ENCODE measurements at places on chromosomes 1 and 21.
A peak's percentile ranks its signal among the peaks of the same experiment; 100 is the strongest.

DNA sequence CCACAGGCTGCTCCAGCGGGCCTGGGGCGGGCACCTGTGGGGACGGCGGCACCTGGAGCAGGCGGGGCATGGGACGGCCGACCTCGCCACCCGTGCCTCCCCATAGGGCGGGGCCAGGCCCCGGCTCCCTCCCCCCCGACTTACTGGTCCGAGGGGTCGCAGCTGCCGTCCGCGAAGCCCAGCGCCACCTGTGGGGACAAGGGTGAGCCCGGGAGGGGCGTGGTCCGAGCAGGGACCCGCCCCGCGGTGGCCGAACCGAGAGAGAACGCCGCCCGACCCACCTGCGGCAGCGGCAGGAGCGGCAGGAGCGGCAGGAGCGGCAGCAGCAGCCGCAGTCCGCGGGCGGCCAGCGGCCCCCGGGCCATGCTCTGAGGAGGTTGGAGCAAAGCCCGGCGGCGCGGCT, at the start of gene TMEM52:
Gene TMEM52, minus strand, starts transcription at position 379 of the 403 bp plus-strand sequence. Its CDS starts 14 bp downstream, at position 365.
- no peak for DNase-seq

GRCh38 chr1:3453203-3453761, 1.2 kb upstream of the ARHGEF16 start:
- peak; percentile 73 for DNase-seq

GRCh38 chr1:116817582-116818064, 63.4 kb downstream of the CD2 start:
- DNase-seq, result peak; percentile 45

DNA sequence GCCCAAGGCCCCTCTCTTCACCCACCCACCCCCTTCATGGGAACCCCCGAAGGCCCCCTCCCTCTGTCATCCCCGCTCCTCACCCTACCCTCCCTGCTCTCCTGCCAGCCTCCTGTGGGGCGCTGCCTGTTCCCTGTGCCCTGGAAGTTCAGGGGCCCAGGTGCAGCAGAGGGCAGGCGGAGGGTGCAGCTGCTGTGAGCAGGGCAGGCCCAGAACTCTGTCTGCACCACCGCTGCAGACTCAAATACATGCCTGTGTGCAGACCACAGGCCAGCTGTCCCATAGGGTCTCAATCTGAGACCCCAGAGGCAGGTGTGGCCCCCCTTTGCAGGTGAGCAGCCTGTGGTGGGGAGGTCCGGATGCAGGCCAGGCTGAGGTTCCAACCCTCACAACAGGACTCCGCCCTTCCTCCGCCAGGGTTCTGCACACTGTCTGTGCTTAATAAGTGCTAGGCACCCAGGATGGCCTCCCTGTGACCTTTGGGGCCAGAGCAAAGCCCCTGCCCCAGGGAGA, 62.5 kb downstream of the WNT9A start:
- DNase-seq, result no peak

- no peak for DNase-seq
These were observed 564.4 kb downstream of the MATN1 start for GRCh38 chr1:30159015-30159414.

DNA sequence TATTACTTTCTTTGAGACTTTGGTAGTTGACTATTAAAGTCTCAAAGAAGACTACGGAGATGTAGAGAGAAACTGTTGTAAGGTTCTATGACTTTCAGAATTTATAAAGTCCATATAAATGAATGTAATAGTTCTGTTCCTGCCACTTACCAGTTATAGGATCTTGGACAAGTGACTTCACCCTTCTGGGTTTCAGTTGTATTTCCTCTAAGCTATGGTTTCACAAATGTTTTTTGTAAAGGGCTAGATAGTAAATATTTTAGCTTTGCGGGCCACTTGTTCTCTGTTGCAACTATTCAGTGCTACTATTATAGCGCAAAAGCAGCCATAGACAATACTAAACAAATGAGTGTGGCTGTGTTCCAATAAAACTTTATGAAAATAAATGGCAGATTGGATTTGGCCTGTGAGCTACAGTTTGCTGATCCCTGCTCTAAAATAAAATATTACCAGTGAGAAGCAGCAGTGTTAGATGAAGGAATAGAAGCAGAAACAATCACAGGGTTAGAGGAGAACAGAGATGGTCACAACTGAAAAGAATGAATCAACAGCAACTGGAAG, 14.7 kb downstream of the ZMPSTE24 start:
- DNase-seq, result no peak

DNA sequence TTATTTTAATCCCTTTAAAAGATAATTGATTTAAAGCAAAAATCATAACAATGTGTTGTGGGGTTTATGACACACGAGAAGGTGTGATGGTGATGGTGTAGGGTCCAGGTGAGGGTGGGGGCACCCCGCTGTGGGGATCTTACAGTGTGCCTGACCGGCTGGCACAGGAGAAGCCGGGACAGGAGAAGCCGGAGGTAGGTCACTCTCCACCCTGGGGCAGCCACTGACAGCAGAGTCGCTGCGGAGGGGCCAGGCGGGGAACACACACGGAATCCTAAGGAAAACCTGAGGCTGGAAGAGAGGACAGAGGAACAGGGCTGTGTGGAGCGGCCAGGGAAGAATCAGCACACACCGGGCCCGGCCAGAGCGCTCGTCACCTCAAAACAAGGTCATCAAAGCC, 4.3 kb upstream of the LRRC3 start:
- DNase-seq, result no peak

DNA sequence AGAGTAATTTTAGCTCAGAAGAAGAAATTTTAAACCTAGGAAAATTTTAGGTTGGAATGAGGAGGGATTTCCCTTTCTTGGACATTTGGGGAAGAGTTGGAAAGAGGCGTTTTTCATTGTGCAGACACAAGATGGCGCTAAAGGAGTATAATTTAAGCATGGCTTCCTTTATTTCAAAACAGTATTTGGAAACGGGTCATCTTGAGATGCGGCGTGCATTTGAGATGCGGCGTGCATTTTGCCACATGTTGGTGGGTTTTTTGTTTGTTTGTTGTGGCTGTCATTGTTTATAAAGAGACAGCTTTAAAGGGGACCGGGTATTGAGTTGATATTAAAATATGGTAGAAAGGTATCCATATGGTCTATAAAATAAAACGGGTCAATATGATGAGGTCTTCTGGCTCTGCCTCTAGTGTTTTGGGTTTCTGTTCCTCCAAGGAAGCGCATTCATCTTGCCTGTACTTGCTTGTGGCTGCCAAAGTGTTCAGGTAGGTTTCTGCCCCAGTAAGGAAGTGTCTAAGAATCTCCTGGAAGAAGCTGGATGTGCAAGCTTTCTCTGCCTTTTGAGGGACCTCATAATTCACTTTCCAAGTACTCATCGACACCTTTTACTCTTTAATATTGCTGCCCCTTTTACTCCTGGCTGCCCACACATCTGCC, 210.3 kb downstream of the SLC35F3 start:
- peak; percentile 78 for DNase-seq

DNA sequence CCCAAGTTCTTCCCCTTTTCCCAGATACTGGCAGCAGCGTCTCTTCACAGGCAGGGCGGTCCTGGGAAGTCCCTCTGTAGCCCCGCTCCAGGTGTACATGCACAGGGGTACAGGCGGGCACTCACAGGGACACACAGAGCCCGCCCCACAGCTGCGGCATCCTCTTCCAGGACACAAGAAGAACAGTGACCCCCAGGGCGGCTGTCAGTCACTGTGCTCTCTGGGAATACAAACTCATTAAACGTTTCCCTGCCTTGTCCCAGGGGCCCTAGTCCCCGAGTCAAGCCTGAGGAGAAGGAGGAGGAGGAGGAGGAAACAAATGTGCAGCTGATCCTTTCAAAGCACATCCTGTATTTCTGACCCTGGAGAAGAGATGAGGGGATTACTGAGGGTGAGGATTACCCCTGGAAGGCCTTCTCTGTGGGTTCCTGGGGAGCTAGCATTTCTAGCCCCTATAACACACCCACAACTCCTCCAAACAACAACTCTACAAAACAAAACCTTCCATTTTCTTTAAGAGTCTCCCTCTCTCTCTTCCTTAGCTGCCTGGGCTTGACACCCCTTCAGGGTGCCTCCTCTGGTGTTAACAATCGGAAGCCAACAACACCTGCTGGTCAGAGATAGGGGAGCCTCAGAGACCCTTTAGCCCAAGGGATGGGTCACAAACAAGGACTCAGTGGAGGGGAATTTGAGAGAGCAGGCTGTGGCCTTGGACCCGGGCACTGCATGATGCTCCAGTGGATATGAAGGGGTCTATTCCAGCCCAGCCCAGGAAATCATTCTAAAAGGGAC, 28.4 kb upstream of the DMBX1 start:
- no peak for DNase-seq

DNA sequence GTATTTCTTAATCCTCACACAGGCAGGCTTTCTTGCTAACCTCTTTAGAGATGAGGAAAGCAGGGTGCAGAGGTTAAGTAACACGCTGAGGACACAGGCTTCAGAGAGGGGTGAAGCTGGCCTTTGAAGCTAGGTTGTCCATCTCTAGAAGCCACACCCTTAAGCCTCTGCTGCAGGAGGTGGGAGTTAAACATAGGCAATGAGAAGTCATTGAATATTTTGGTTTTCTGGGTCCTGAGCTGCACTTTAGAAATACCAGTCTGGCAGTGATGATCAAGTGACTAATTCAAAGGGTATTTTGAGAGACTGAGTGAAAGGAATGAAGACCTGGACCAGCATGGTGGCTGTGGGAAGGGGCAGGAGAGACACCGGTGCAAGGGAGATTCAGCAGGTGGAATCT, 9.9 kb downstream of the KCNJ15 start:
- peak; percentile 80 for DNase-seq

DNA sequence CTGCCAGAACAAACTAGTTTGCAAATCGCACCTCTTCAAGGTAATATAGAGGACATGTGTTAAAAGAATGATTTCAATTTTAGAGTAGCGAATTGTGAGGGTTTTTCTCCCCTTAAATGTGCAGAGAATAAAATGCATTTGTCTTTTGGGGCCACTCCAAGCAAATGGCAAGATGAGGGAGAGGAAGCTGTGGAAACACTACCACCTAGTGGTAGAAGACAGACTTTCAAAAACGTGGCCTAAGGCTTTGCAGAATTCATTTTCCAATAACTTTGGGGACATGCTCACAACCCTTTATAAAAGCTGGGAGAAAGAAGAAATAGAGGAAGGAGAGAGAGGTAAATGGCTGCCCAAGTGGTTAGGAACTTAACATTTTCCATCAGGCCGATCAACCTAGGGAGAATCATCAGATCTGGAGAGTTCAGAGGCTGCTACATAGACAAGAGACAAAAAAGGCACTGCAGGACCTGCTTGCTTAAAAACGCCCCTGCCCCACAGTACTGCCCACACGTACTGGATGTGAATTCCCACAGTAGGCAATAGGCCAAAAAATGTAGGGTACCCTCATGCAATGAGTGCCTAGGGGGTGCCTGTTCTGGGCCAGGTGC, 15.7 kb upstream of the RCAN1 start:
- DNase-seq, result peak; percentile 74

DNA sequence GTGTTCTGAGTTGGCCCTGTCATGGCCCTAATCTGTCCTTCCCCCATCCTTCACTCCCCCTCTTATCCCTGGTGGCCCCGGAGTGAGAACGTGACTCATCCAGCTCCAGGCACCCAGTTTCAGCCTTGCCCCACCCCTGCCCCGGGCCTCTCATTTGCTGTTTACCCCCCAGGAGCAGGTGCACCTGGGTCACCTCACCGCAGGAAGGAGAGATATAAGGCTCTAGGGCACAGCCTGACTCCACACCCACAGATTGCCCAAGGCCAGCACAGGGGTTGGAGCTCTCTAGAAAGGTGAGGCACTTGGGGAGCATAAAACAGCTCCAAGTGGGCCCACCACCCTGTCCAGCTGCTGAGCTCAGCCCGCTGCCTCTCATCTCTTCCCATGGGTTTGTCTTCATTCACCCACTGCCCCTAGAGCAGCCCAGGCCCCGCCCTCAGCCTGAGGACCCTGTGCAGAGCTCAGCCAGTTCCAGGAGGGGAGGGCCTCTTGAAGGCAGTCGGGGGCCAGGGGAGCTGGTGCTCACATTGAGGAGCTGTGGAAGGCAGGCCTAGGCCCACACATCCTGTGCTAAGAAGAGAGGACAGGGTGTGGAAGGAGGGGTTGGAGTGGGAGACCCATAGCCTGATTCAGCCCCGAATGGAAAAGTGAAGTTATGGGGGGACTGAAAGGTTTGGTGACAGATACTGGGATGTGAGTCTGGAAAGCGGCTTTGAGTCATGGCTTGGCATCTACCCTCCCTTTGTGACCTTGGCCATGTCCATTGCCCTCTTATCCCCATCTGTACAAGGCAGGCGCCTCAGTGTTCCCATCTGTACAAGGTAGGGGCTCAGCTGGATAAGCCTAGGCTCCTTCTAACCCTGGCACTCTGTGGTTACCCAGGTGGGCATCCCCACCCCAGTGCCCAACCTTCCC, 16.1 kb upstream of the GPR37L1 start:
- DNase-seq, result peak; percentile 25

Data from GM23248 (cell line).